ENCODE measurements at places on chromosomes 13 and 19.

DNA sequence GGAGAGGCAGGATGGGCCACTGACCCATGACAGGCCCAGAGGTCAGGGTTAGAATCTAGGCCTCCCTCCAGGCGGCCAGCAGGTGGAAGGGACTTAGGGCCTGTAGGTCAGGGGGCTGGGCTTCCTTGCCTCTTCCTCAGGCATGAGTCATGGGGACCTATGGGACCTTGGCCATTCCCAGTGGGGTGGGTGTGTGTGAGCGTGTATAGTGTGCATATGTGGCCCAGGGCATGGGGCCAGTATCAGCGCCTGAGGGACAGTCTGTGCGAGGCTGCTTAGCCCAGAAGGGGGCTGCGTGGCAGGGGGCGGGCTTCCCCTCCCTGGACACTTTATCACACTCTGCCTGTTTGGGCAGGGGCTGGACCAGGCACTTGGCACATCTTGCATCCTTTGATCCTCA, 13.3 kb downstream of the KCTD15 start:
- no peak for DNase-seq

- DNase-seq, result no peak
Measured at GRCh38 chr13:25762281-25762680, 289.5 kb downstream of the SHISA2 start.

- DNase-seq, result peak; percentile 82
Measured at GRCh38 chr19:6772028-6772865, at the start of gene VAV1. Gene VAV1 (plus strand): TSS chr19:6772708. CDS start chr19:6772808, 100 bp downstream.

GRCh38 chr13:26320766-26321165, 66.8 kb downstream of the CDK8 start:
- no peak for DNase-seq

- no peak for DNase-seq
Measured at GRCh38 chr19:2329149-2329478, 630 bp downstream of the SPPL2B start.

DNA sequence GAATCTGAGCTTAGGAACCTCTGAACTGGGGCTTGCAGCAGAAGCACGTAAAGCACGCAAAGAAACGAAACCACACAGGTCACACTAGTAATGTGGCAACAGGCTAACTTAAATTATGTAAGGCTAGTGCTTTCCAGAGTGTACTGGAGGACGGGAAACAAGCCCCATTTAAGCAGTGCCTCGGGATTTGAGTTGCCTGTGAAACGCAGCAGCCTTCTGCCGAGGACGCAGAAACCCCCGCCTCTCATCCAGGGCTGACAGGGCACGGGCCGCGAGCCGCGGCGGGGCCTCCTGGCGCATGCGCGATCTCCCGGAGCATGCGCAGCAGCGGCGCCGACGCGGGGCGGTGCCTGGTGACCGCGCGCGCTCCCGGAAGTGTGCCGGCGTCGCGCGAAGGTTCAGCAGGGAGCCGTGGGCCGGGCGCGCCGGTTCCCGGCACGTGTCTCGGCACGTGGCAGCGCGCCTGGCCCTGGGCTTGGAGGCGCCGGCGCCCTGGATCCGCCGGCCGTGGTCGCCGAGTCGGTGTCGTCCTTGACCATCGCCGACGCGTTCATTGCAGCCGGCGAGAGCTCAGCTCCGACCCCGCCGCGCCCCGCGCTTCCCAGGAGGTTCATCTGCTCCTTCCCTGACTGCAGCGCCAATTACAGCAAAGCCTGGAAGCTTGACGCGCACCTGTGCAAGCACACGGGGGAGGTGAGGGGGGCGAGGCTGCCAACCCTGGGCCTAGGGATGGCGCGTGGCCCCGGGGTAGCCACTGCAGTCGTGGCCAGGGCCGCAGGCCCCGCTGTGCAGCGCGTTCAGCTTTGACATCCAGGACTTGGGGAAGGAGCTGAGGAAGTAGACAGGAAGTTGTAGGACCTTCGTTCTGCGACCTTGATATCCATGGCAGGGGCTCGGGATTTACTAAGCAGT, at the start of gene GTF3A:
GTF3A (plus strand) TSS at position 374 of the 912 bp plus-strand sequence.
- DNase-seq, result peak; percentile 86

GRCh38 chr19:40642757-40643305, 41.7 kb downstream of the LTBP4 start:
- DNase-seq, result no peak

DNA sequence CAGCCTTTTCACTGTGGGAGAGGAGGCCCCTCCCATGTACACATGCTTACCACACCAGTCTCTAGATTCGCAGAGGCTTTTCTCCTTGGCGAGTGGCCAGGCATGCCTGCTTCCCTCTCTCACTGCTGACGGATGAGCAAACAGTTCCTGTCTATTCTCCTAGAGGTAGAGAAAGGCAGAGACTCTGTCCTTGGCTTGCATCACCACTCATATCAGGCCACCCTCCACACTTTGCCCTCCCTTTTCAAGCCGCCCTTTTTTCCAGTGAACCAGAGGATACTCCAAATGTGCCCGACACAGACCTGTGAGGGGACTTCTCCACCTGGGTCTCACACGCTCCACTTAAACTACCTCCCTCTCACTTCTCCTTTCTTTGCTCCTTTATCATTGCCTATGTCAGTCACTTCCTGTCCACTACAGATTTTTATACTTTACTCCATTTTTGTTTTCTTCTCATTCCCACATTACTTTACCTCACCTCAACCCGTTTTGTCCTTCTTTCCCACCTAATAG, 284.6 kb downstream of the DNAJC15 start:
- DNase-seq, result no peak

GRCh38 chr19:32748497-32748896, 28.9 kb downstream of the TDRD12 start:
- DNase-seq, result no peak

- no peak for DNase-seq
Measured at GRCh38 chr19:39943586-39943985, 9.2 kb upstream of the FCGBP start.

- DNase-seq, result no peak
Measured at GRCh38 chr13:106498571-106498970, 36.9 kb downstream of the EFNB2 start.

DNA sequence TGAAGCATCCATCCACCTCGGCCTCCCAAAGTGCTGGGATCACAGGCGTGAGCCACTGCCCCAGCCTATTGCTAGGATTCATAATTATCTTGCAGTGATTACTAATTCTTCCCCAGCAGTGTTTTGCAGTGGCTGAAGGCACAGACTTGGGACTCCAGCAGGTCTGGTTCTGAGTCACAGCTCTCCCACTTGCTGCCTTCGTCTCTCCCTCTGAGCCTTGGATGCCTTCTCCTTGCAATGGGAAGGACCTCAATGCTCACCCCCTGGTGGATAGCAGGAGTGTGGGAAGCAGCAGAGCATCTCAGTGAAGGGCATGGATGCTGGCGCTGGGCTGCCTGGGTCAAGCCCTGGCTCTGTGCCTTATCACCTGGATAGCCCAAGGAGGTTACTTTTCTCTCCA, 37.6 kb upstream of the SHKBP1 start:
- DNase-seq, result no peak

- DNase-seq, result no peak
Measured at GRCh38 chr19:32199501-32200040, 145.8 kb upstream of the ZNF507 start.

DNA sequence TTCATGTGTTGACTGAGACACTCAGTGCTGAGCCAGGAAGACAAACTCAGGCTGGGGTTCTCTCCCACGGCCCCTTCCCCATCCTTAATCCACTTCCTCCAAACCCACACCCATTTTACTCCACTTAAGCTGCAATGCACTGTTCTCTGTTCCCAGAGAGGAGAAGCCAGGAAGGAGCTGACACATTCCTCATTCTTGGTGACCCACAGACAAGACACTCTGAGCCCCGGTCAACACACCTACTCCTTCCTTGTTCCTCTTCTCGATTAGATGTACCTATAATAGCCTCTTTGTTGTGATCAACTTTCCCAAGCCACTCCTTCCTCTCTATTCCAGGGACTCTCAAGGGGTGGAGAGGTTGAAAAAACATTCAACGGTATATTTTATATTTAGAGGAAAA, 47.1 kb downstream of the INSR start:
- DNase-seq, result no peak

GRCh38 chr13:113846636-113847318, 17.1 kb downstream of the GAS6 start:
- no peak for DNase-seq

- DNase-seq, result no peak
Measured at GRCh38 chr13:101452519-101453485, at the start of gene ITGBL1. Gene ITGBL1 (plus strand): TSS chr13:101452675. CDS start chr13:101452834, 159 bp downstream.

DNA sequence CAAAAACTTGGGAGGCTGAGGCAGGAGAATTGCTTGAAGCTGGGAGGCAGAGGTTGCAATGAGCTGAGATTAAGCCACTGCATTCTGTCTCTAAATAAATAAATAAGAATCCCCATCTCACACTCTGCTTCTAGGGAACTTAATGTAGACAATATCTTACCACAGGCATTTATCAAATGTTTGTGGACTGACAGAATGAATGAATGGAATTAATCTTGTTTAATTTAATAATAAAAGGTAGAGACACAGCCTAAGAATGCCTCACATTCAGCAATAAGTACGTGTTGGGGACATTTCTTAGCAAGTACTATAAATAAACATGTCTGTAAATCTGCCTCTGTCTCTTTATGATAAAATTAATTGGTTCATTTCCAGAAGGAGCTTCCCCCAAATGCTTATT, 36.2 kb upstream of the RBM26 start:
- no peak for DNase-seq

DNA sequence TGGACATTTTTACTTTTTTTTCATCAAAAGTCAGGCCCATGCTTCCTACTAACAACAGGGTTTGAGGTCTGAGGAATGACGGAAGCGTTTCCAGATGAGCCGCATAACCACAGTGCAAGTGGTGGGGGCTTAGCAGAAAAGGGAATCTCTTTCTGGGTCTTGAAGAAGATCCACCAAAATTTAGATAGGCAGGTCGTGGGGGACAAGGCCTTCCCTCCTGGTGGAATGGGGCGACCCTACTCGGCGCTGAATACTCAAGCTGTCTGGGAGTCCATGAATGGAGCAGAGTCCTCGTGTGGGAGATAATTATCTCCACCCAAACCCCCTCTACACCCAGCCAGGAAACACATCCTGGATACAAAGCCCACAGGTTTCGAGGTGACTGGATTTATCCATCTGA, 36.9 kb downstream of the CARS2 start:
- no peak for DNase-seq

- DNase-seq, result no peak
Measured at GRCh38 chr13:43492311-43492710, 294.5 kb downstream of the ENOX1 start.

GRCh38 chr19:57171551-57172081, 4.3 kb upstream of the DUXA start:
- DNase-seq, result peak; percentile 27

GRCh38 chr13:23557733-23558132, 12.5 kb upstream of the TNFRSF19 start:
- no peak for DNase-seq

- no peak for DNase-seq
Measured at GRCh38 chr13:79593641-79594275, 112.8 kb downstream of the NDFIP2 start.

DNA sequence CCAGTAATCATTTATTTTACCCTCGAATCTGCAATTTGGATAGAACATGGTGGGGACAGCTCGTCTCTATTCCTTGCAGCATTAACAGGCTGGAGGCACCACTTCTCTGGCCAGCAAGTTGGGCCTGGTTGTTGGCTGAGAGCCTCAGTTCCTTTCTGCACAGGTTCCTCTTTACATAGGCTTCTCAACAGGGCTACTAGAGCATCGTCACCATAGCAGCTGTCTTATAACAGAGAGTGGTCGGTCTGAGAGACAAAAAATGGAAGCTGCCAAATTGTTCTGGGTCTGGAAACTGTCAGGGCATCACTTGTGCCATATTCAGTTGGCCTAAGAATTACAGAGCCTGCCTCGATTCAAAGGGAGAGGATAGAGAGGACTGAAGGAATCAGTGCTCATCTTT, 86.7 kb downstream of the DNAJC15 start:
- no peak for DNase-seq

DNA sequence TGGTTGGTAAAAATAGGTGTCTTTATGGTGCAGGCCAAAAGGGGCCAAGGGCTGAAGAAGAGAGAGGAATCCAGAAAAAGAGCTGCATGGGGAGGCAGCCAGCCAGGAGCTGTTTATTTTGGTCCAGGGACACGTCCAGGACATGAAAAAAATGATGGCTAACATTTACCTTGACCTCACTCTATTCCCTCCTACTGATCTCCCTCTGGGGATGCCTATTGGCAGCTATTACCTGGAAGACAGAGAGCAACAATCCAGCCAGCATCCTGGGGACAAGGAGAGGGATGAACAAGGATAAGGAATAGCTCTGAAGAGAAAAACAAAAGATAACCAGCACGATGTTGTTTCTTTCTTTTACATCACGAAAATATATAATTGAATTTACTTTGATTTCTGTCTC, 1599.6 kb downstream of the SLITRK5 start:
- DNase-seq, result no peak

- DNase-seq, result peak; percentile 86
Measured at GRCh38 chr19:49473868-49474541, at the start of gene FLT3LG. Gene FLT3LG (plus strand): TSS chr19:49474215. CDS start chr19:49474640, 425 bp downstream.

GRCh38 chr19:47152205-47152604, 21.6 kb downstream of the SAE1 start:
- DNase-seq, result no peak

DNA sequence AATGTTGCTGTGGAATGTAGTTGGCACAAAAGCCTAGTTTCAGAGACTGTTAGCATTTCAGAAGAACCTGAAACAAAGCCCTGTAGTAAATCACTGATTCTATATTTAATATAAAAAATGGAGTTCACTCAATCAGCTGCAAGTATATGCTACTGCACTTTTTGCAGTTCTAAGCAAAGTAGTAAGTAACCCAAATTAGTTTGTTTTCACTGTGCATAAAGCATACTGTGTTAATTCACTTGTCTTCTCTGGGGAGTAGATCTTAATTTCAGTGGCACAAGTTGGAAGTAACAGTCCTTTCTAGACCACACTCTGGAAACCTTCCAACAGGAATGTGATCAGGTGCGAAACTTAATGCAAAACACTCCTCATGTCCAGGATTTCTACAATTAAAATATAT, 139.3 kb downstream of the DACH1 start:
- DNase-seq, result no peak

- DNase-seq, result no peak
Measured at GRCh38 chr13:51630288-51630615, 46.0 kb downstream of the WDFY2 start.

GRCh38 chr13:51339354-51339753, at the start of gene SERPINE3:
Gene SERPINE3 (plus strand): TSS chr13:51339691. CDS start chr13:51341092, 1,401 bp downstream.
- no peak for DNase-seq

DNA sequence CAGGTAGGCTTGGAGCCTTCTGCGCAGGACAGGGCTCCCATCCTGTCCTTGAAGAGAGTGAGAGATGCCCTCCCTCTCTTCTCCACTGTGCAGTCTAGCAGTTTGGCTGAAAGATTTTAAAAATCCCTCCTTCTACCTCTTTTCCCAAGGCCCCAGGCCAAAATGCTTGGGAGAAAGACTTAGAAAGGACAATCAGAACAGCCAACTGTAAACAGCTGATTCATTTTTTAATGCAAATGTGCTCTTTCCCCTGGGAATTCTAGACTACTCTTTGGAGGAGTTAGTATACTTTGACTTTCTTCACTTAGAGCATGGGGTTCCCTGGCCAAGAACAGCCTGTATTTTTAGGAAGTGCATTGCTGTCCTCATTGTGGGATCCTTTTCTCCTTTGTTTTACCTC, 398.9 kb downstream of the GPC6 start:
- DNase-seq, result no peak

- no peak for DNase-seq
Measured at GRCh38 chr13:113653264-113654174, 4.5 kb downstream of the ATP4B start.
